ENCODE measurements at places on chromosomes 3 and 15. TPM values are rescaled to one million over a fixed set of nuclear protein-coding genes. Genes with fewer than 3 reads are reported as not detected.
A peak's percentile ranks its signal among the peaks of the same experiment; 100 is the strongest.

- no peak for DNase-seq
- peaks cover 3% of the 10 kb centered on the region for H3K27me3 ChIP-seq
- no peak overlapping the region for H3K4me3 ChIP-seq
- no peaks in the 10 kb centered on the region for H3K36me3 ChIP-seq
- no peak overlapping the region for H3K27ac ChIP-seq
Observed at GRCh38 chr3:156253150-156253549, 132.8 kb downstream of the KCNAB1 start.

HCLS1 gene
- 0.46 TPM for total RNA-seq

- no peak overlapping the region for H3K4me3 ChIP-seq
- H3K4me1 ChIP-seq, result peaks cover 16% of the 10 kb centered on the region
- H3K27ac ChIP-seq, result no peak overlapping the region
Observed at GRCh38 chr15:71112429-71112828, 2.8 kb upstream of the THSD4 start.

ZIC1 gene
- total RNA-seq, result 0.77 TPM

SPSB4 gene
- 9.5 TPM for total RNA-seq

- no peak overlapping the region for H3K4me3 ChIP-seq
- no peak for DNase-seq
- H3K36me3 ChIP-seq, result no peaks in the 10 kb centered on the region
- no peaks in the 10 kb centered on the region for H3K27me3 ChIP-seq
Observed at GRCh38 chr15:73727330-73727976, 25.7 kb downstream of the INSYN1 start.

RETNLB gene
- not detected for total RNA-seq

- H3K4me1 ChIP-seq, result peaks cover 10% of the 10 kb centered on the region
- no peak for DNase-seq
- no peaks in the 10 kb centered on the region for H3K36me3 ChIP-seq
- peaks cover 14% of the 10 kb centered on the region for H3K27me3 ChIP-seq
- peak overlapping the region; percentile 88 for H3K4me3 ChIP-seq
- peak overlapping the region; percentile 81 for H3K27ac ChIP-seq
Observed at GRCh38 chr3:115784739-115785536, 161.6 kb downstream of the GAP43 start.

DNA sequence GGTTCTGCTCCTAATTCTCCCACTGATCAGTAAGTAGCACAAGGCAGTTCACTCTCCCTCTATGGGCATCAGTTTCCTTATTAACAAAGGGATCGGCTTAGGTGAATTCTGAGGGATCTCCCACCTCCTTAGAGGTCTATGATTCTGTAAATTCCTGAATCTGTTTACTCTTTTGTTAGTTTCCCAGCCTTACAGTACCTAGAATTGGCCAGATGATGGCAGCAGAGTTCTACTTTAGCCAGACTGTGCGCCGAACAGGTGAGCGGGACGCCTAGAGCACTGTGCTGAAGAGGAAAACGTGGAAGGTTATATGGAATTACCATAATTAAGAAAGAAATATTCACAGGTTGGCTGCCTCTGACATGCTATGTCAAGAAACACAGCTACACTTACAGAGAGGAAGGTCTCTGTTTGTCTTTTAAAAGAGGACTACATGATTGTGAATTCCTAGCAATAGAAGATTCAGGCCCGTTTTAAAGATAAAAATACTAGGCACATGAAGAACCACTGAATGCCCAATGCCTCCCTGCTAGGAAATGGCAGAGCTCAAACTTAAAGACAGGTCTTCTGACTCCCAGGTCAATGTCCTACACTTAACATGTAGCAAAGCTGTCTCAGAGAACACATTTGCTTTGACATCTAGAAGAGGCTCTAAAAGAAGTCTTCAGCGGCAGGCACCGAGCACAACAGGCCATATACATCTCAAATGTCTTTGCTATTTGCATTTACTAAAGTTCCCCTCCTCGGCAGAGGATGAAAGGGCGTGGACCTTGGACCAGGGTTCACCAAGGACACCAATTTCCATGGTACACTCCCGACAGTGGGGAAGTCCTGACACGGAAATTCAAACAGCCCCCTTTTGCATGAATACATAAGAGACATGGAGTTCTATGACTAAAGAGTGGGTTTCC is 259.9 kb downstream of the FGF12 start:
- H3K36me3 ChIP-seq, result no peaks in the 10 kb centered on the region
- DNase-seq, result peak; percentile 54
- H3K27me3 ChIP-seq, result peaks cover 18% of the 10 kb centered on the region
- H3K27ac ChIP-seq, result no peak overlapping the region
- no peak overlapping the region for H3K4me3 ChIP-seq
- no peaks in the 10 kb centered on the region for H3K4me1 ChIP-seq

CCR8 gene
- total RNA-seq, result not detected

DNA sequence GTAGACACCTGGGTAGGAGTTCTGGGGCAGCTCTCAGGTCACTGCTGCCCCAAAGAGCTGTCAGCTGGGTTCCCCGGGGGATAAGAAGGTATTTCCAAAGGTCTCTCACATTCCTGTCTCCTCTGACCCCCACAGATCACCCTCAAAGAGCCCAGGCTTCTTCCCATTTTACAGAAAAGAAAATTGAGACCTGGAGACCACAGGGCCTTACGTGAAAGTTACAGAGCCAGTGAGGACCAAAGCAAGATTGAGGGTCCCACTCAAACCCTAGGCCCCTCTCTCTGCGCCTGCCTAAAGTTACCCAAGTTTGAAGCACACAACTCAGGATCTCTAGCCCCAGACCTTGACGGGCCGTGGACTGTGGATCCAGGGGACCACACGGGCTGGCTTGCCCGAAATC is 3.9 kb upstream of the ATP2B2 start:
- H3K27me3 ChIP-seq, result peaks cover 27% of the 10 kb centered on the region
- H3K4me3 ChIP-seq, result no peak overlapping the region
- H3K4me1 ChIP-seq, result peaks cover 5% of the 10 kb centered on the region
- no peak for DNase-seq

- H3K36me3 ChIP-seq, result no peaks in the 10 kb centered on the region
- no peaks in the 10 kb centered on the region for H3K27me3 ChIP-seq
- DNase-seq, result no peak
- H3K4me3 ChIP-seq, result no peak overlapping the region
- peaks cover 3% of the 10 kb centered on the region for H3K4me1 ChIP-seq
Observed at GRCh38 chr3:18499301-18499700, 74.2 kb upstream of the SATB1 start.

CASR gene
- 2.5 TPM for total RNA-seq

GP5 gene
- 0.18 TPM for total RNA-seq

DNA sequence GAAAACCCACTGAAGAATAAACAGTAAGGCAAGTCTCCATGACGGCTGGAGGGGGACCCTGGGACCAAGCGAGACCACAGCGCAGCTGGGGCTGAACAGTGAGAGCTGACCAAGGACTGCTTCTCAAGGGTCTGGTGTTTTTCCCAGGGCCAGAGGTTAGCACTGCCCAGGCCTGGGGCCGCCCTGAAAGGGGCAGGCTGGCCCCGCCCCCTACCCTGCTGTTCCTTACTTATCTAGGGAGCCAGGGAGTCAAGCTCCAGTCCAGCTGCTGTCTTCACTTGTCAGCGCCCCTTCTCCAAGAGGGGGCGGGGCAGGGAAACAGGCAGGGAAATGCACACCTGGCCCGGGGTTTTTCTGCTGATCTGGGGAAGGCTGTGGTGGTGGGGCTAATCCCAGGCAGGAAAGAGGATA is 51.6 kb upstream of the HACD2 start:
- peak; percentile 45 for DNase-seq
- peak overlapping the region; percentile 88 for H3K27ac ChIP-seq
- H3K27me3 ChIP-seq, result peaks cover 2% of the 10 kb centered on the region
- H3K4me3 ChIP-seq, result no peak overlapping the region
- peaks cover 2% of the 10 kb centered on the region for H3K36me3 ChIP-seq
- H3K4me1 ChIP-seq, result peaks cover 43% of the 10 kb centered on the region

GRCh38 chr3:132788301-132788671 is 66.1 kb upstream of the NPHP3 start:
- H3K4me1 ChIP-seq, result no peaks in the 10 kb centered on the region
- DNase-seq, result no peak
- H3K27ac ChIP-seq, result no peak overlapping the region
- no peaks in the 10 kb centered on the region for H3K36me3 ChIP-seq
- H3K4me3 ChIP-seq, result no peak overlapping the region
- peaks cover 2% of the 10 kb centered on the region for H3K27me3 ChIP-seq

- no peak for DNase-seq
- no peak overlapping the region for H3K4me3 ChIP-seq
- peaks cover 2% of the 10 kb centered on the region for H3K36me3 ChIP-seq
- peaks cover 9% of the 10 kb centered on the region for H3K4me1 ChIP-seq
- peaks cover 11% of the 10 kb centered on the region for H3K27me3 ChIP-seq
- H3K27ac ChIP-seq, result peak overlapping the region; percentile 1
Observed at GRCh38 chr3:197353867-197354567, 55.6 kb upstream of the DLG1 start.

TTLL13 gene
- 0.69 TPM for total RNA-seq

GRCh38 chr3:152266221-152266995 is 2.3 kb upstream of the MBNL1 start:
- no peak for DNase-seq
- peaks cover 13% of the 10 kb centered on the region for H3K4me1 ChIP-seq
- H3K4me3 ChIP-seq, result peak overlapping the region; percentile 20
- peaks cover 48% of the 10 kb centered on the region for H3K27me3 ChIP-seq
- H3K27ac ChIP-seq, result peak overlapping the region; percentile 9

- no peaks in the 10 kb centered on the region for H3K36me3 ChIP-seq
- no peak overlapping the region for H3K27ac ChIP-seq
- H3K27me3 ChIP-seq, result peaks cover 13% of the 10 kb centered on the region
- DNase-seq, result no peak
- no peak overlapping the region for H3K4me3 ChIP-seq
Observed at GRCh38 chr15:26102365-26102764, 239.2 kb upstream of the ATP10A start.

GRCh38 chr3:170584585-170585007 is 1.3 kb downstream of the SLC7A14 start:
- peaks cover 60% of the 10 kb centered on the region for H3K27me3 ChIP-seq
- H3K36me3 ChIP-seq, result no peaks in the 10 kb centered on the region
- peak; percentile 80 for DNase-seq
- H3K4me1 ChIP-seq, result peaks cover 10% of the 10 kb centered on the region
- H3K4me3 ChIP-seq, result peak overlapping the region; percentile 64

GPR149 gene
- total RNA-seq, result not detected

DNA sequence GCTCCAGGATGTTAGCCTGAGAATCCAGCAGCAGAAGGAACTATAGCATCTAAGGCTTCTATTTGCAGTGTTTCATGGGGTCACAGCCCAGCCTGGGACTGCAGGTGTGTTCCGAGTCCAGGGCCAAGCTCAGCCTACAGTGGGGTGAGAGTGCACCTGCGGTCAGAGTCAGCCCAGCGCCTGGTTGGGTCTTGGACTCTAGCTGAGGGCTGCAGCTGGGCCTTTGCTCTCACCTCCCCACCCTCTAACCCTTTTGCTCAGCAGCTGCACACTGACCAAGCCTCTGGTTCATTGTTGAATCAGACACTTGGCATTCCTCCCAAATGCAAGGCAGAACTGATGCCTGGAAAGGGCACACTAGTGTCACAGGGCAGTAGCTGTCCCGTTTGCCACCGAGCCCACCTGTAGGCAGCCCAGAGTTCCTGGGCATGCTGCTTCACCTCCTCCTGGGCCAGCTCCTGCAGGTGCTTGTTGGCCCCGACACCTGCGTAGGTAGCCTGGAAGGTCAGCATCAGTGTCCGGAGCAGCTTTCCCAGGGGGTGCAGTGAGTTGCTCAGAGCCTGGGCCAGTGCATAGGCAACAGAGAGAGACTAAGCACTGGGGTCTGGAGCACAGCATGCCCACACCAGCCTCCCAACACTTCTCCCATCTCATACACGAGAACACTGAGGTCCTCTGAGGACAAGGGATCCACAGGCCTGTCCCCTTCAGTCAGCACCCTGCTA is 17.5 kb downstream of the ALS2CL start:
- H3K4me3 ChIP-seq, result no peak overlapping the region
- no peaks in the 10 kb centered on the region for H3K36me3 ChIP-seq
- no peak for DNase-seq
- peaks cover 78% of the 10 kb centered on the region for H3K27me3 ChIP-seq
- peaks cover 4% of the 10 kb centered on the region for H3K4me1 ChIP-seq

- DNase-seq, result no peak
- H3K4me3 ChIP-seq, result no peak overlapping the region
- no peaks in the 10 kb centered on the region for H3K27me3 ChIP-seq
- H3K36me3 ChIP-seq, result peaks cover 13% of the 10 kb centered on the region
- H3K27ac ChIP-seq, result peak overlapping the region; percentile 92
Observed at GRCh38 chr15:53833134-53833624, 73.7 kb upstream of the WDR72 start.

DNA sequence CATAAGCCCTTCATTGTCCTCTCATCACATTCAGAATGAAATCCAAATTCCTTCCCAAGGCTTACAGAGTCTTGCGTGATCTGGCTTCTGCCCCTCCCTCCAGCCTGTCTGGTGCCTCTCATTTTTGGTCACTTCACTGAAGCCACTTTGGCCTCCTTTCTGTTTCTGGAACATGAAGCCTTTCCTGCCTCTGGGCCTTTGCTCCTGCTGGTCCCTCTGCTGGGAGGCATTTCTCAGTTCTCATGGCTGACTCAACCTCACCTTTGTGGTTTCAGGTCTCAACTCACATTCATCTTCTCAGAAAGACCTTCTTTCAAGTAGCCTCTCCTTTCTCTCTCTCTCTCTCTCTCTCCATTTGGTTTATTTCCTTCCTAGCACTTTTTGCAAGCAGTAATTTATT is 43.9 kb upstream of the BHLHE40 start:
- peak overlapping the region; percentile 75 for H3K27ac ChIP-seq
- H3K4me1 ChIP-seq, result no peaks in the 10 kb centered on the region
- no peaks in the 10 kb centered on the region for H3K36me3 ChIP-seq

DNA sequence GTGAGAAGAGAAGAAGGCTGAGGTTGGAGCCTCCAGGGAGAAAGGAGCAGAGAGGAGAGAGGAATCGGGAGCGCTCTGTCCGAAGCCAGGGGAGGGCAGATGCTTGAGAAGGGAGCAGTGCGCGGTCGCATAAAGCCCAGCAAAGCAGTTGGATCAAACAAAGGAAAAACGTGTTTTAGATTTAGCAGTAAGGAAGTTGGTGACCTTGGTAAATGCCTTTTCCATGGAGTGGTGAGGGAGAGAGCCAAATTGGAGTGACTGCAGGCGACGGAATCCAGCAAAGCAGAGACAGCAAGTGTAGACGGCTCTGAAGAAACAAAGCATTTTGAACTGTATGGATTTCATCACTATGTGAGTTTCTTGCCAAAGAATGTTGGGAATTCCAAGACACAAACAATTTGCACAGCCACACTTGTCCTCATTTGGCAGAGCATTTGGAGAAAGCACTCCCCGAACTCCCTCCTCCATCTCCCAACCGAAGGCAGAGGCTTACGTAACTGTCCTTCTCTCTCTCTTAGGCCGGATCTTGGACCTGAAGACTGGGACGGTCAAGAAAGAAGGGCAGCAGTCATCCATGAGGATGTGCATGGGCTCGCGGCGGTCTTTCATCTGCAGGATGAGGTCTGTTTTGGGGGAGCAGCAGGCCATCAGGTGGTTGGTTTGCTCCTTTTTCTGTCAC is 103.6 kb downstream of the ARNT2 start:
- H3K27me3 ChIP-seq, result no peaks in the 10 kb centered on the region
- no peak overlapping the region for H3K27ac ChIP-seq
- DNase-seq, result no peak
- H3K36me3 ChIP-seq, result peaks cover 19% of the 10 kb centered on the region

- no peak for DNase-seq
- no peaks in the 10 kb centered on the region for H3K27me3 ChIP-seq
- peak overlapping the region; percentile 32 for H3K4me3 ChIP-seq
- peak overlapping the region; percentile 92 for H3K27ac ChIP-seq
- H3K36me3 ChIP-seq, result peaks cover 12% of the 10 kb centered on the region
- H3K4me1 ChIP-seq, result peaks cover 77% of the 10 kb centered on the region
Observed at GRCh38 chr15:60392986-60393790, 4.6 kb downstream of the ANXA2 start.
